CD4-positive, alpha-beta T cell treated with Interleukin-15 for 1 hour (primary cell): ENCODE measurements at places on chromosomes 6 and 20.

- no peak for DNase-seq
These were observed 210.8 kb downstream of the ARHGAP18 start for GRCh38 chr6:129498950-129499842.

DNA sequence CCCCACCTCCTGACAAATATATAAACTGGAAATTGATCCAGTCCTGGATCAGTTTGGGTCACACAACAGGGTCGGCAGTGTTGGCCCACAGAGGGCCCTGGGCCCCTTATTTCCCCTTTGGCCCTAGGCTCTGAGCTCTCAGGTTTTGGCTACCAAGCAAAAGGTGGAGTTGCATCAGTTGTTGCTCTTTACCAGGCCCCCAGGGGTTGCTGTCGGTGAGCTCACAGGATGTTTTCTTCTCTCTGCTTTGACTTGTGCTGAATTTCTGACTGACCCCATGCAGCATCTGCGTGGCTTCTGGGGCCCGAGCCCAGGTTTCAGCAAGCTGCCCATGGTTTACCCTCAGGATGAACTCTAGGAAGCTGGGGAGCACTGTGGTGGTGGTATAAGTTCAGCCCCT, 44.6 kb downstream of the PPARD start:
- DNase-seq = no peak

GRCh38 chr20:51462566-51463276, 79.8 kb downstream of the NFATC2 start:
- no peak for DNase-seq

DNA sequence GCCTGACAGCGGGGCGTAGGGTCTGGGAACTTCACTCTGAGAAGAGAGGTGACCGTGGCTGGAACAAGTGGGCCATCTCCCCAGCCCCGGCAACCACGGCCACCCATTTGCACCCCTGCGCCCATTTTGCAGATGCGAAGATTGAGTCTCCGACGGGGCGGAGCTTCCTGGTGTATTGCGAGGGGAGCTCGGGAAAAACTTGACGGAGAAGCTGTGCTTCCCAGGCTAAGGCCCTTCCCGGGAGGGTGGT, 653 bp downstream of the ZNF335 start:
- DNase-seq = no peak
